Activated T-cell treated with anti-CD3 and anti-CD28 coated beads for 1 hour (primary cell): ENCODE measurements at places on chromosomes 1 and 21.

DNA sequence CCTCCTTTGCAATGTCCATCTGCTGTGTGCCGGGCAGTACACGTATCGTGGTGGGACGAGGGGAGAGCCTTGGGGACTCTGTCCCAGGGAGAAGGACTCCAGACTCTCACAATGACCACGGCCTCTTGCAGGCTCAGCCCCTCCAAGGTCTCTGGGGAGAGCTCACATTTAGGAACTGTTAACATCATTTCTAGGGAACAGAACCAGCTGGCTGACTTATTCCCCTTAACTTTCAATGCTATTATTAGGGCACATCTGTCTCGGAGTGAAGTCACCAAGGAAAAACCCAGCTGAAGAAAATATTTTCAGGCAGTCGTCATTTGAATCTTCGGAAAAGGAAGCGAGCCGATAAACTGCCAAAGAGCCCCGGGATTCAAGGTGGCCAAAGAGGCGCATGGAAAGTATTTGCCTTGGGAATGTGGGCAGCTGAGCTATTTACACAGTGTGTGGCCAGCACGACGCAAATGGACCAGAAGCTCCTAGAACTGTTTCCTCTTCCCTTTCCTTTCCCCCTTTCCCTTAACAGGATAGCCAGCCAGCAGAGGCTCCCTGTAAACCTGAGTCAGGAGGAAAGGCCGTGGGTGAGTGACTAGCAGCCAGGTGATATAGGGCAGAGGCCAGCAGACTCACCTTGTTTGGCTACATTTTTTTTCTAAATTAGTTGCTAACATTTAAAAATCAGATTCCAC, 74.5 kb downstream of the ITPKB start:
- no peak for DNase-seq

GRCh38 chr1:199319341-199319740, 680.5 kb downstream of the PTPRC start:
- DNase-seq, result no peak

- no peak for DNase-seq
Measured at GRCh38 chr1:205353191-205353590, 3.5 kb downstream of the KLHDC8A start.

GRCh38 chr1:197961449-197961848, 44.3 kb downstream of the LHX9 start:
- no peak for DNase-seq

GRCh38 chr1:173527151-173527826, 50.2 kb downstream of the PRDX6 start:
- no peak for DNase-seq

- DNase-seq, result no peak
Measured at GRCh38 chr1:200895801-200896530, 1.3 kb downstream of the INAVA start.

DNA sequence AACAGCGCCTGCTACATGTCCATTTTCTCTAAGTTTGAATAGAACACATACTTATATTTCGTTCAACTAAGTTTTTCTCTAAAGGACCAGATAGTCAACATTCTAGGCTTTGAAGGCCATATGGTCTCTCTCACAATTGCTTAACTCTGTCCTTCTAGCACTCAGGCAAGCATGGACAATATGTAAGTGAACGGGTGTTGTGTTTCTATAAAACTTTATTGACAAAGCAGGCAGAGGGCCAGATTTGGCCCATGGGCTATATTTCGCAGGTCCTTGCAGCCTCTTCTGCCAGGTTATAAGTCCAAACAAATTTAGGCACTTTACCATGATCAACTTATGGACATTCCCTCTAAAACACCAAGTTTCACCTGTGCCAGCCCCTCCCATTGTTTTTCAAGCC, 21.1 kb downstream of the KLHDC7A start:
- DNase-seq, result no peak

GRCh38 chr1:169514566-169515270, 29.0 kb upstream of the SLC19A2 start:
- DNase-seq, result no peak

- DNase-seq, result no peak
Measured at GRCh38 chr1:78355656-78356055, 135.1 kb upstream of the PTGFR start.

DNA sequence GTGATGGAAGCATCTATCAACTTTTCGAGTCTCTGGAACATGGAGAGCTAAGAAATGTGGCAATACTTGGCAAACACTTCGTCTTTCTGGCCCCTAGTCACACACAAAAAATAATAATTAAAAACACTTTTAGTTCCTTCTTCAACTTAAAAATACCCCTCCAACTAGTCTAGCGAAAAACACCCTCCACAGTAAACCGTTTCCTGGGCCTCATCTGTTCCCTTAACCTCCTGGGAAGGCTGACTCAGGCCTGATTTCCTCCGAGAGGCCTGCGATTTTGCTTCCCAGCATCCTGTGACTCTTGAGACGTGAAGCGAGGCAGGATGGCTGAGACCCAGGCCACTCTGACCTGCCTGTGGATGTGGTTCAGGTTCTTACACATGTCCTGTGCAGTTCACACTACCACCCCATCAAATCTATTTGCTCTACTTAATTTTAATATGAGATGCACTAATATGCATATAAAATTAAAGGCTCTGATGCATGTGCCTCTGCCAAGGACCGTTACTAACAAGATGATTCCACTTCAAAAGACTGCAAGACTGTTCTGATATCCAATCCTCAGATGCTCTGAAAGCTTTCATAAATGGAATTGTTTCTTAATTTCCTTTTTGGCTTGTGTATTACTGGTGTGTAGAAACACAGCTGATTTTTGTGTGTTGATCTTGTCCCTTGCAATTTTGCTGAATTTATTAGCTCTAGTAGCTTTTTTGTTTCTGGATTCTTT, 3.5 kb downstream of the NAV1 start:
- DNase-seq, result no peak

DNA sequence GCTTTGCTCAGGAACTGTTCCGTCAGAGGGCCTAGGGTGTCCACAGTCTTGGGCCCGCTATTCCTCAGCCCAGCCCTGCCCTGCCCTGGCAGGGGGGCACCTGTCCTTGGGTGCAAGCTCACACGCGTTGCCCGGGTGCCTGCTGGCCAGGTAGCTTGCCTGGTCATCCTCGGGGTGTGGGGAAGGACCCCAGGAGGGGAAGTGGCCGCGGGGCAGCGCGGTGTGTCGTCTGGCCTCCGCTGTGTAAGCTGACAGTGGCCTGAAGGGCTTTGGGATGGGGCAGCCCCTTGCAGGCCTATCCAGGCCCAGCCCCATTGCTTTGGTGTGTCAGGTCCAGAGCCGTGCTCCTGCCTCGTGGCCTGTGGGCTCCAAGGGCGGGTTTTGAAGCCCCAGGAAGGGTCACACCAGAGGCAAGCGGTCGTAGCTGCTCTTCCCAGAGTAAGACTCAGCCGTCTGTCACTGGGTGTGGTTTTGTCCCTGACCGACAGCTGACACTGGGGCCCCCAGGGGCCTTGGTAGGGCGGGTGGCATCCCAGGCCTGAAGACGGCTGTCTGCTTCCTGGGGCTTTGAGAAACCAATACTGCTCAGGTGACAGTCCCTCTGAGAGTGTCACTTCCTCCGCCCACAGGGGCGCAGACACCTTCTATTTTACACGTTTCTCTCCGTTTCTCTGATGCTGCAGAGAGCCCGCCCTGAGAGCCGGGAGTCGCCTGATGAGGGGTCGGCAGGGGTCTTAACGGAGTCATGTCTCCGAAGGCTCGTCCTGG, 72.1 kb downstream of the SKI start:
- peak; percentile 57 for DNase-seq

DNA sequence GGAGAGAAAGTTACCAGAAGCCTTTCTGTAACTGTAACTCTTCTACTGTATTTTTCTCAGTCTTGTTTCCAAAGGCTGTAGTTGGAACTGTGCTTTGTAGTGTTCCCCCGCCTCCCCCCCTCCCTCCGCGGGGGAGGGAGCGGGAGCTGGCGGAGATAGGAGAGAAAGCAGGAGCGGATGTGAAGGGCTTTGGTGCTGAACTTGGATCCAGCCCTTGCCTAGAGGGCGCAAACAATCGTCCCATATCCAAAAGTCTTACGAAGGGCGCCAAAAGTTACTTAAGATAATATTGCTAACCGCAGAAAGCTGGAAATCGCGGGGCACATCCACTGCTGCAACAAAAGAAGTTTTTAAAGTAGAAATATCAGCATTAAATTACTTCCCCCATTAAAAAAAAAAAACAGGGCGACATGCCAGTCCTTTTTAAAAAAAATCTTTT, 2.4 kb upstream of the NFIA start:
- DNase-seq, result no peak
